ENCODE measurements at places on chromosomes 16 and 17. TPM values are rescaled to one million over a fixed set of nuclear protein-coding genes. Genes with fewer than 3 reads are reported as not detected.

The TNFRSF17 gene
- total RNA-seq: not detected

The ZG16 gene
- total RNA-seq: not detected

The ANKFN1 gene
- 0.25 TPM for total RNA-seq

The HEXIM2 gene
- 4.6 TPM for total RNA-seq

The PLK1 gene
- total RNA-seq: 93.5 TPM

The SERPINF2 gene
- not detected for total RNA-seq

The TP53TG3C gene
- total RNA-seq: not detected

The TAF15 gene
- total RNA-seq: 90.1 TPM

The PRSS53 gene
- total RNA-seq: 2.3 TPM

The OMG gene
- total RNA-seq: not detected

DNA sequence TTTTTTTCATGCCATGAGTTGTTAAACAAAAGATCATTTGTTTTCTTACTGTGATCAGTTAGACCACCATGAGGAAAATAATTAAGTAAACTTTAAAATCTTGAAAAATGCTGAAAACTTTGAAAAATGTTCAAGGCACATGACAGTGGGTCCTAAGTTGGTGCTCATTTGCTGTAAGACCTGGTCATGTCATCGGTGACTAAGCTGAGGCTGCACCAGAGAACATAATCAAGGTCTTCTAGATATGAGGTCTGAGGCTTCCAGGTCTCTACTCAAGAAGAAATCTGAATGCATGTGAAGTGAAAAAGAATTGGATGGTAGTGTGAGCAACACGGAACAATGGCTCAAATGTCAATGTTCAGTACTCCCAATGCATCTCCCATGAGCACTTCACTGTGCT lies 87.6 kb downstream of the CFDP1 start:
- DNase-seq: no peak

DNA sequence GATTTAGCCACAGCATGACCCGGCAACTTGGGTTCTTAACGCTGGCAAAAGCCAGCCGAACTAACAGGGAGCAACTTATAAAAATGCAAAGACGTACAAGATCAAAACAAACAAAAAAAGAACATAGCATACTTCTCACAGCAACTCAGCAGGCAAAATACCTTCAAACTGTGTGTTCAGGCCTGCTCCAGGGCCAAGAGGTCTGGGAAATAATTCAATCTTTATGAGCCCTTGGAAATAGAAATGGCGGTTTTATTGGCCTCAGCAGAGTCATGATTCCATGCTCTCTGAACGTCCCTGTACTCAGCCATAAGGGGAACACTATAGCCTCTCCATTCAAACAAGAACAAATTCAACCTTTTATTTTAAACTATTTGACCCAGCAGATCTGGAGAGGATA lies 101.3 kb upstream of the C17orf78 start:
- DNase-seq: no peak

DNA sequence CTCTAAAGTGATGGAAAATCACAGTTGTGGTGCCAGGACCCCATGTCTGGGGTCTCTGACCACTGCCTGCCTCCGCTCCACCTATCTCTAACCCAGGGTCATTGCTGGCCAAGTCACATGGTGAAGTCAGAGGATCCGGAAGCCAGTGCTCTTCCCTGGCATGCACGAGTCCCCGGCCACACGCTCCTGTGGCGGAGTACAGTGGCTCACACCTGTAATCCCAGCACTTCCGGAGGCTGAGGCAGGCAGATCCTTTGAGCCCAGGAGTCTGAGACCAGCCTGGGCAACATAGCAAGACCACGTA lies 21.5 kb upstream of the RBFOX3 start:
- DNase-seq: no peak

GRCh38 chr17:78996781-78997201 lies 12.8 kb downstream of the CANT1 start:
- no peak for DNase-seq

DNA sequence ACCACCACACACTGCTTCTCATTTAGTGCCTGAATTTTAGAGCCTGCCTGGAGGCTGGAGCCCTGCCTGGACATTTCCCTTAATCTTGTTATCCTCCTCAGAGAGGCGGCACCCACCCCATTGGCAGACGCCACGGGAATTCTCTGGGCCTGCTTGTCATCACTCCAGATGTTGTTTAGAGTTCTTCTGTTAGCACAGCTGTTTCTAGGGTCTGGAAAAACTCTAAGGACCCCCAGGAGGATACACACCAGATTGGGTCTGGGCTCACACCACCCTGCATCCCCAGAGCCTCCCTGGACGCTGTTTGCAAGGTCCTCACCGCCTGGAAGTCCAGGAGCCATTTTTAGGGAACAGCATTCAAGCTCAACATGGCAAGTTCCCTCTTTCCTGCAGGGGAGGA lies 565 bp upstream of the XAF1 start:
- peak; percentile 18 for DNase-seq

DNA sequence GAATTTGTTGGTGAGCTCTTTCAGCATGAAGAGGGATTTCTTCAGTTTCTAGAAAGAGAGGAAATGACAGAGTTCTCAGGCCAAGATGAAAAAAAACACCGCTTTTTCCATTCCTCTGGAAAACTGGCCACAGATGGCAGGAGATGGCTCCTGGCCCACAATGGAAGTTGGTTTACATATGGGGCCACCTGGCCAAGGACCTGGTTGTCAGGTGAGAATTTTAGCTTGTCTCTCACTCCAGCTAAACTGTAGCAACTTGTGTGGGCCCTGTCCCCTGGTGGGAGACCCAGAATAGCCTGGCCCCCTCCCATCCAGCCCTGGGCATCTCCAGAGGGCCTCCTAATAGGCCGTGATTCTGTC lies 33.6 kb downstream of the LGALS9 start:
- DNase-seq: no peak

GRCh38 chr16:57083485-57084126 lies 8.8 kb upstream of the CPNE2 start:
- DNase-seq: no peak

GRCh38 chr16:26598998-26599784 lies 467.5 kb upstream of the C16orf82 start:
- DNase-seq: peak; percentile 22

- DNase-seq: peak; percentile 84
These were observed 13.3 kb upstream of the SDK2 start for GRCh38 chr17:73657473-73658116.

DNA sequence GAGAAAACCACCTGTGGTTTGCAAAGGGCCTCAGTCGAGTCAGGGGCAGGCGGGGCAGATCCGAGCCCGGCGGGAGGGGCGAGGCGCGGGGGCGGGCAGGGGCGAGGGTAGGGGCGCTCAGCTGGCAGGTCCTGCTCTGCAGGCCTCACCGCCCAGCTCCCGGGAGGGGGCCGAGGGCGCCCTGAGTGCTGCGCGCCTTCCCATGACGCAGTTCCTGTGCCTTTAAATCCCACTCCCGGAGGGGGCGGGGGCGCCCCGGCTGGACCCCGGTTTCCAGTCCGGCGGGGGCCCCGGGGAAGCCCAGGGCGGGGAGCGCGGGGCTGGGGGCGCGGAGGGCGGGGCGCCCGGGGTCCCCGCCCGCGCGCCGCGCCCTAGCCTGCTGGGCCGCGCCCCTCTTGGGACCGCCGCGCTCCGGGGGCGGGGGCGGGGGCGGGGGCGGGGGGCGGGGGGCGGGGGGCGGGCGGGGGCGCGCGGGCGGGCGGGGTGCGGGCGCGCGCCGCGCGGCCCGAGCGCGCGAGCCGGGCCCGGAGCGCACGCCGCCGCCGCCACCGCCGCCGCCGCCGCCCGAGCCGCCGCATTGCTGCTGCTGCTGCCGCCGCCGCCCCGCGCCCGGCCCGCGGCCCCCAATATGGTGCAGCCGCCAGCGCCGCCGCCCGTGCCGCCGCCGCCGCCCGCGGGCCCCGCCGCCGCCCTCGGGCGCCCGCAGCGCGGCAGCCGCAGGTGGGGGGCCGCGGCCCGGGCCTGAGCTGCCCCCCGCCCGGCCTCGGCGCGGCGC lies at the start of gene JPH3:
Gene JPH3 (plus strand): TSS at position 508 of the 775 bp plus-strand sequence. CDS start 639 bp downstream, outside the sequence.
- peak; percentile 80 for DNase-seq

- no peak for DNase-seq
These were observed 753.2 kb upstream of the EEF2KMT start for GRCh38 chr16:5850632-5851392.

- no peak for DNase-seq
These were observed 4.6 kb upstream of the KCNJ16 start for GRCh38 chr17:70070305-70071027.

- DNase-seq: no peak
These were observed 120.2 kb upstream of the HAS3 start for GRCh38 chr16:68985268-68985667.

DNA sequence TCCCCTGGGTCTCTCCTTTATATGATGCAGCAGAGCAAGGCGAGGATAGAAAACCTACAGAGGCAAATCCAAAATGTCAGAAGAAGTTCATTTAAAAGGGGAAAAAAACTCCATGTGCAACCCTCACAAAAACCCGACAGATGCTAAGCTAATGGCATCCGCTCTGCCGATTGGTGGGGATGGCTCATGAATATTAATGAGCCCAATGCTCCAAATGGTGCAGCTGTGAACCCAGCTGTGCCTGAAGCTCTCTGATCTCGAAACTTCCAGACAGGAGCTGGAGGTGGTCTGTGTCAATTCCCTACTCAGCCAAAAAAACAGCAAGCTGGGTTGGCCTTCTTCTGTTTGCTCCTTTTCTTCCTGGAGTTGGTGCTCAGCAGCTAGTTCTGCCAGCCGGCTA lies 15.5 kb downstream of the SNX11 start:
- peak; percentile 81 for DNase-seq

DNA sequence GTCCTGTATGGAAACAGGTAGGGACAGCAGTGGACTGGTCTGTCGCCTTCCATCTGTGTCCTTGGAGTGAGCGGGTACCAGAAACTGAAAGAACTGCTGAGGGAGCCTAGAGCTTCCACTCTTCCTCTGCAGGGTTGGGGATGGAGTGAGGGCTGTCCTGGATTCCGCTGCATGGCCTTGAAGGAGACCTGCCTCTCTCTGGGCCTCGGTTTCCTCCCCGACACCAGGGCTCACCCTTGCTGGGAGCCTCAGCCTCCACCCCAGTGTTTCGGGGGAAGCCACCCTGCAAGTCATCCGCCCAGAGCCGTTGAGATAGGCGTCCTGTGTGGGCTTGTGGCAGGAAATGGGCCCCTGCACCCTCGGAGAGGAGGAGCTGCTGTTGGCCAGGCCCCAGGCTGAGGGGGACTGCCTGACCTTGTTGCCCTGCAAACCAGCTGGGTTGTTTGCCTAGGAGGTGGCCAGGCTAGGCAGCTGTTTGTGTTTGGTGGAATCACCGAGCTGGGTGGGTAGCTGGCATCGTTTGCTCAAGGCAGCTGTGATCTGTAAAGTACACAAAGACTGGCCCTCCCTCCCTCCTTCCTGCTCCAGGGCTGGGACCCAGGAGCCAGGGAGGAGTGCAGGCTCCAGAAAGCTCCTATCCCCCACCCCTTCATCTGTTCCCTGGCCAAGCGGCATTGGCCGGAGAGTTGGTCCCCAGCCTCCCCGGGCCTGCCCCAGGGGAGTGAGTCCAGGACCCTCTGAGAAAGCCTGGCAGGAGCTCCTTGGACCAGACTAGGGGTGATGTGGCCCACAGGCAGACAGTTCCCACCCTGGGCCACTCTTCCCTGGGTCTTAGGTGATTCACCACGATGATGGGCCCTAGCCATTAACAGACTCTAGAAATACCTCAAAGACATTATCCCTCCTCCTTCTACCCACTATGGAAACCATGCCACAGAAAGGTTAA lies 1.3 kb downstream of the RAB37 start:
- DNase-seq: no peak

GRCh38 chr17:42585353-42585752 lies 7.8 kb upstream of the PSMC3IP start:
- DNase-seq: no peak

GRCh38 chr17:51059781-51060180 lies 60.9 kb downstream of the SPAG9 start:
- DNase-seq: no peak

DNA sequence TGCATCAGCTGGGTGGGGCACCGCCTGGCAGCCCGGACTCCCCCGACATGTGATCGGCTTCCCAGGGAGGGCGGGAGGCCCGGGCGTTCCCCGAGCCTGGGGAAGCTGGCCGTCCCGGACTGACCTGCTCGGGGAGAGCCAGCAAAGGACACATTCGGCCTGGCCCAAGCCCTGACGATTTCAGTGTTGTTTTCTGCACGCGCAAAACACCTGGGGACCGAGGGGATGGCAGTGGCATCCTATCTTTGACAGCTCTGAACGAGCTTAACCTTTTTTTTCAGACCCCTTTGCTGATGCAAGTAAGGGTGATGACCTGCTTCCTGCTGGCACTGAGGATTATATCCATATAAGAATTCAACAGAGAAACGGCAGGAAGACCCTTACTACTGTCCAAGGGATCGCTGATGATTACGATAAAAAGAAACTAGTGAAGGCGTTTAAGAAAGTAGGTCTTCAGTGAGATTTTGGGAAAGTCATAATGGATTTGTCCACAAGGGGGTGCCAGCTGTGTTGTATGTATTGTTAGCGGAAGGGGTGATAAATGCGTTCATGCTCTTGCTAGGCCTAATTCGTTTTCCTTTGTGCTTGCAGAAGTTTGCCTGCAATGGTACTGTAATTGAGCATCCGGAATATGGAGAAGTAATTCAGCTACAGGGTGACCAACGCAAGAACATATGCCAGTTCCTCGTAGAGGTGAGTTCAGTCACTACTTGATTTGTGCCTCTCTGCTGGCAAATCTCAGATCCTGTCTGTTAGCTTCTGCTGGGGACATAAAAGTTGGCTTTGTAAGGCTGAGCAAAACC lies 1.0 kb downstream of the EIF1 start:
- DNase-seq: peak; percentile 72

DNA sequence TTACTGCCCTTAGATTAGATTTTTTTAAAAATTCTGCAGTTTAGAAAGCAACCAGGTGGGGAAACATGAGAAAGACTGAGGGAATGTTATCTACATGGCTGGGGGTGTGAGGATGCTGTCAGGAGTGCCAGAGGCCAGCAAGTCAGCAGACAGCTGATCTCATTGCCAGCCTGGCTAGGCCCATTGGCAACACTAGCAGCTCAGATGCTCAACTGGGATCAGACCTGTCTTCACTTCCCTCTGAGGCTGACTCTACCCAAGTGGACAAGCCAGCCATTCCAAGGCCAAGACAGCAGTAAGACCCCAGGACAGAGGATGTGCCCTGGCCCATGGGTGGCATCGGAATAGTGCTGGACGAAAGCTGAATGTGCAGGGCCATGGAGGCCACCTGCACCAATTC lies 96.2 kb downstream of the TMEM132E start:
- no peak for DNase-seq

DNA sequence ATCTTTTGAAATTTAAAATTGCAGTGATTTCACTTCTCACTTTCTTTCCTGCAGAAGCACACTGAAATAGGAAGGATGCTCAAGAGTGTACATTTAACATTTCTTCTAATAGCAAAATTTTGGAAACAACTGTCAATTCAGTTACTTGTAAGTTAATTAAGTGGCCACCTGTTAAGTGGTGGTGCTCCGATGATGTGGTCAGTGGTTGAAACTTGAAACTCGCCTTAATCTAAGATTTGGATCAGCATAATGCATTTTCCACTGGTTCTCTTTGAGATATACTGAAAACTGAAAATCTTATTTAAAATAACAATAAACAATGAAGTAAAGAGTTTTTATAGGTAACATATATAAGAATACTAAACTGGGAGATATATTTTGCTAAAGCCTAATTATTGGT lies 7.0 kb upstream of the MYH8 start:
- DNase-seq: no peak

All from neural progenitor cell (in vitro differentiated cells).